ENCODE measurements at places on chromosomes 6 and 20. TPM values are rescaled to one million over a fixed set of nuclear protein-coding genes. Genes with fewer than 3 reads are reported as not detected.

GRCh38 chr20:32216179-32217142 lies 8.8 kb downstream of the POFUT1 start:
- DNase-seq, result no peak

DNA sequence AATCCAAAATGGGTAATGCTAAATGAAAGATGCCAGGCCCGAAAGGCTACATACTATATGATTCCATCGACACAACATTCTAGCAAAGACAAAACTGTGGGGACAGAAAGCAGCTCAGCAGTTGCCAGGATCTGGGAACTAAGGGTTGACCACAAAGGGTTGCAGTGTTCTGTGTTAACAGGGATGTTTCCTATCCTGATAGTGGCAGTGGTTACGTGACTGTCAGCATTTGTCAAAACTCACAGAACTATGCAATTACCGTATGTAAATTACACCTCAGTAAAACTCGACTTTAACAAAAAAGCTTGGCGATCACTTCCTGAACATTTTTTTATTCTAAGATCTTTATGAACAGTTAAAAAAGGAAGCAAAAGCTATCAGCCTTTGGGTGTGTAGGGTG lies 83.9 kb downstream of the BANF2 start:
- DNase-seq, result no peak

DNA sequence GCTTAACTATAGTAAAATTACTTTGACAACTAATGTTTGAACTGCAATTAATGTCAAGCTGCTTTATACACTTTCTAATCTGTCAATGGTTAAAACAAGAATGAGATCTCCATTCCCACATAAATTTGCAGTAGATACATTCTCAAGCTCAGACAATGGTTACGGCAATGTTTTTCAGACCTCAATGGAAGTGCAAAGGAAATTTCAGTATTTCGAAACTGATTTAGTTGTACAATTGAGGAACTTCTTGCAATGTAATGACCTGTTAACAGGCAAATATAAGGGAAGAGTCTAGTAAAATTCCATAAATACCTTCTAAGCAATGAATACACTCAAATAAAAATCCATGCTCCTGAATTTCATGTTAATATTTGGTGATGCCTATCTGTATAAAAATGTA lies 94.7 kb downstream of the ADTRP start:
- DNase-seq, result no peak

GRCh38 chr6:109024784-109025183 lies 69.9 kb downstream of the SESN1 start:
- no peak for DNase-seq

- DNase-seq, result peak; percentile 25
These were observed 71.3 kb upstream of the SLC2A12 start for GRCh38 chr6:134123666-134124208.

The PET117 gene
- total RNA-seq, result 20.3 TPM

The SLC22A7 gene
- not detected for total RNA-seq

The DEF6 gene
- 0.43 TPM for total RNA-seq

Measured in H4 (cell line).